ENCODE measurements at places on chromosomes 1 and 21. TPM values are rescaled to one million over a fixed set of nuclear protein-coding genes. Genes with fewer than 3 reads are reported as not detected.

The PROK1 gene
- total RNA-seq = not detected

The ASPM gene
- 50.3 TPM for total RNA-seq

The SLC1A7 gene
- not detected for total RNA-seq

The EDARADD gene
- 7.0 TPM for total RNA-seq

DNA sequence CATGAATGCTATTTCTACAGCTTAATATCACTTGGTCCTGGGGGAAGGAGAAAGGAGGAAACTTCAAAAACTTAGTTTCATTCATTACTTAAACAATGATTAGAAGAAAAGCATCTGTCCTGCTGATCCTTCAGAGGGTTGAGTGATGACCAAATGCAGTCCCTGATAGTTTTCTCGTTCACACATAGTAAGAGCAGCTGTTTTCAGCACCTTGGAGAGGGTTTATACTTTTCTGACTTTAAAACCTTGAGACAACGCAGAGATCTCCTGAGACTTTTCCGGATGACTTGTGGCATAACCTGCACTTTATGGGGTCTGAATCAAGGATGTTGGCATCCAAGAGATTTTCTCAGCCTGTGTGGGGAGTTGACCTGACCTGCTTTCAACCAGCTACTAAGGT is 94.0 kb upstream of the KCND3 start:
- no peak for DNase-seq

- DNase-seq = no peak
Observed at GRCh38 chr1:110490791-110491451, 28.1 kb downstream of the KCNA10 start.

DNA sequence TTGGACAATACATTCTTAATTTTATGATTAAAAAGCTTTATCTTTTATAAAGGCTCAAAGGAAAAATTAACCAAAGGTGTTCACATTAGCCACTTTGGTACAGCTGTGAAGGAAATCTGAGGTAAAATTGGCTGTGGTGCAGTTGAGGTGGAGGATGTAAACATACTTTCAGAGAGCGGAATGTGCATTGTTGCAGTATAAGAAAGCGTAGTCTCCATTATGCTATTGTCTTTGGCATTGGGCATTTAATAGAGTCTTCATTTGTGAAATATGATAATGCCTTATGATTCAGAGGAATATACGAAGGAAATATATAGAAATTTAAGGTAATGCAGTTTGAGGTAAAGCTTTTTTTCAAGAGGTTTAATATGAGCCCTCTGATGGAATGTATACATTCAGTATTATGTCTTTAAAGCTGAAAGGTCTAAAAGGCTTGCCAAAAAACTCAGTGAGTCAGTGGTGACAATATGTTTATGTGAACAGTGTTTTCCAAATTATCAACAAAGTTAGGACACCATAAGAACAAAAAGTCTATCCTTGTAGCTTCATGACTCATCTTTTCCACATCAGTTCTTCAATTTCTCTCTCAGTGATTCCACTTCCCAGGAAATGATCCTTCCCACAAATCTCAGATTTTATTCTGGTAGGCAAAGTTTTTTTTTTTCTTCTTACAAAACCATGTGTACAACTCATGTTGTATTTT is 26.9 kb upstream of the DDR2 start:
- no peak for DNase-seq

GRCh38 chr1:24720152-24720551 is 25.1 kb upstream of the CLIC4 start:
- no peak for DNase-seq

DNA sequence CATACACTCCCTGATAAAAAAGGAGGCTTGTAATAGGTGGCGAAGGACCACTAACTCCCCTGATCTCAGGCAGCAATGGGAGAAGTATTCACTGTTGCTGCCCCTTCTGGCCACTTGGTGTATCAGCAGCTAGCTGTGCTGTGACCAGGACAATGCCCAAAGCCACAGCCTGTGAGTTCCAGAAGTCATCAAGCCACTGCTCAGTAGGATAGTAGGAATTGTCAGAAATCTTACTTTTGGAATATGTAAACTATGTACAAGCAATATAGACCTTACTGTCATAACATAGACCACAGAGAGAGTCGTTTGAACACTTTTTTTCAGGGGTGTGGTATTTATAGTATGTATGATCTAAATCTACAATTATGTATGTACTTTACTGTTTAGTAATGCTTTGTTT is 248.3 kb upstream of the CAMK1G start:
- DNase-seq = peak; percentile 33

GRCh38 chr1:244242446-244242845 is 191.4 kb downstream of the ZBTB18 start:
- DNase-seq = no peak

GRCh38 chr1:21781815-21782348 is 1.1 kb downstream of the USP48 start:
- DNase-seq = no peak

- no peak for DNase-seq
Observed at GRCh38 chr1:2466270-2466665, 9.8 kb upstream of the PLCH2 start.

GRCh38 chr1:208410409-208410808 is 166.2 kb upstream of the PLXNA2 start:
- no peak for DNase-seq

GRCh38 chr1:12305377-12305776 is 75.5 kb downstream of the VPS13D start:
- DNase-seq = no peak

- DNase-seq = no peak
Observed at GRCh38 chr1:161128591-161129420, 3.7 kb downstream of the DEDD start.

DNA sequence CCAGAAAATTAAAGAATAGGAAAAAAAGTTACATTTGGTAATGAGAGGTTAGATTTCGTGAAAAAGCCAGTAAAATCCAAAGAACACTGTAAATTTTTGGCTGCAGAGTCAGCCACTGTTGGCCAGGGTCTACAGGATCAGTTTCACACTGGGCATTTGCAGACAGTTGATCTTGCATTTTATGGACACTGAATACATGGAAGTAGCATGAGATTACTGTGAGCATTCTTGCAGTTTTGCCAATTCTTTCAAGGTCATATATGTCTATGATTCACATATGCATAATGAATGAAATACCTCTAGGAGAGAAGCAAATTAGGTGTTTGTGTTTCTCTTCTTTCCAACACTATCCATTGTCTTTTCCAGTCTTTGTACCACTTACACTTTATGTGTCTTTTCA is 200.8 kb upstream of the DPYD start:
- no peak for DNase-seq

GRCh38 chr1:39277879-39278278 is 73.4 kb downstream of the MACF1 start:
- DNase-seq = no peak

DNA sequence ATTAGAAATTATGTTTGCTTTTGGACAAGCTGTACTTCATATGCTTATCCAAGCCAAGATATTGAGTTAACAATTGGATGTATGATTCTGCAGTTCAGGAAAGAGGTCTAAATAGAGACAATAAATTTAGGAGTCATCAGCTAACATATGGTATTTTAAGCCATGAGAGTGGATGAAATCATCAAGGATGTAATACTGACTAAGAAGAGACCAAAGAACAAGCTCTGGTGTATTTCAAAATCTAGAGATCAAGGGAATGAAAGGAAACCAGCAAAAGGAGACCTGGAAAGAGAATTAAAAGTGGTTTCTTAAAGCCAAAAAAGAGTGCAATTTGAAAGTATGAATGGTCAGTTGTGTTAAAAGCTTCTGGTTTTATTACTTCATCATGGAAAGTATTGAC is 183.6 kb upstream of the BEND5 start:
- DNase-seq = no peak
